ENCODE measurements at places on chromosomes 2 and 18.

DNA sequence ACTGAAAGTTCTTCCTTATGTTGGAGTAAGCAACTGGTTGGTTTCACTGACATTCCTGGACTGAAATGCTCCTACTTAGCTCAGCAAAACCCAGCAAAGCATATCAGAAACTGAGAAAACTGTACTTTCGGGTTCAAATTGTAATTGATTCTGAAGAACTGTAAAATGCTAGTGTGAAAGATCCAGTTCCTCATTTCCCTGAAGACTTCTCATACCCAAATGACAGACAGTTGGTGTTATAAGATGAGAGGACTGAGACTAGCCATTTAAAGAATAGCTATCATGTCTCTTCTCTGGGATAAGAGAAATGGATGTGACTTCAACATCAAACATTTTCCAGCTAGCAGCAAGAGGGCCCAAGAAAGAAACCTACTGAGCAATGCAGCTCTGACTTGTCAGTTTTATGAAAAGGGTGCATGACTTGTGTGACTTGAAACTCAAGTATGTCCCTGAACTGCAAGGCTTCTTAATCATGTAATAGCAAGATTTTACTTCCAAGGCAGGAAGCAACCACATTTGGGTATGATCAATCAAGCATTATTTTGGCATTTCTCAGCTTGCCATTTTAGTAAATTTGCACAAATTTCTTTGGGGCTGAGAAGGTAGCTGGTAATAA, 420.3 kb upstream of the MMADHC start:
- DNase-seq: no peak

DNA sequence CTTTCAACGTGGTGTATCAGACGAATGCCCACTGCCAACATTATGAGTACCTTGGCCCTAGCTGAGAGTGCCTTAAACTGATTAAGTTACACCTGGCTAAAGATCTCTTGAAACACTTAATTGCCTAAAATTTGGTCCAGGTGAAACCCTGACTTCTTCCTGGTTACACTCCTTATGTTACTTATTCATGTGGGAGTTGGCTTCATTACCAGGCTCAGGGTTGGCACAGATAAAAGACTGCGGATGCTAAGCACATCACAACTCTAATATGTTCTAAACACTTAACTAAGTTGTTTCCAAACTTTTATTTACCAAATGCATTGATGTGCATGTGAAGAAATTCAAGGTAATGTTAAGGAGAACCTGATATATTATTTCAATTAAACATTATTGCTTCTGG, 298.9 kb downstream of the TCF4 start:
- DNase-seq: no peak

DNA sequence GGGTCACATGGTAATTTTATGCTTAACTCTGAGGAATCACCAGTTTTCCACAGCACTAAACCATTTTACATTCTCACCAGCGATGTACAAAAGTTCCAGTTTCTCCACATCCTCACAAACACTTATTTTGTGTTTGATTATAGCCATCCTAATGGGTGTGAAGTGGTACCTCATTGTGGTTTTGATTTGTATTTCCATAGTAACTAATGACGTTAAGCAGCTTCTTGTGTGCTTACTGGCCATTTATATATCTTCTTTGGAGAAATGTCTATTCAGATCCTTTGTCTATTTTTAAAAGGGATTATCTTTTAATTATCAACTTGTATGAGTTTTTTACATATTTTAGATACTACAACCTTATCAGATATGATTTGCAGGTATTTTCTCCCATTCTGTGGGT, 42.0 kb downstream of the CCDC150 start:
- no peak for DNase-seq

DNA sequence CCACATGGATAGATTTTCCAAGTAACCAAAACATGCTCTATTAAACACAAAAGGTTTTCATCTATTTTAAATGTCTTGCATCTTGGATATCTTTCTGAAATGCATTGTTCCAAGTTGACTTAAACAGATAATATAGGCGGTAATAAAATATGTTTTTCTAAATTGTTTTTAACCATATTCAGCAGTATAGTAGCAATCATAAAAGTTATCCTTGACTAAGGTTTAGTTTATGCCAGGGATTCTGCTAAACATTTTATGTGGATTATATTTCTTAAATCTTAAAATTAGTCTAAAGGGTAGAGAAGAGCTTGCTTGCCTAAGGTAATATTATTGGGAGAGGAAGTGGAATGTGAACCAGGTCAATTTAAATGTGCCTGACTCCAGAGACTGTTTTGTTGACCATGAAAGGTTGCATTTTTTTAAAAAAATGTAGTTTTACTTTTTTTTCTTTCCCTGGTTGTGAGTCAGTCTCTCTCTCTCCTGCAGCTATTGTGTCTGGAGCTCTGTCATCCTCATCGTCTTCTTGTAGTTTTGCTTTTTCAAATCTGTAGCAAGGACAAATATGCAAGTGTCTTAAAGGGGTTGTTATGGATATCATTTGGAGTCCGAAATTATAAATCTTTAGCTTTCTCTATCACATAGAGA, 309.1 kb upstream of the COL3A1 start:
- peak; percentile 61 for DNase-seq

GRCh38 chr2:8582651-8583399, 99.0 kb upstream of the ID2 start:
- no peak for DNase-seq

GRCh38 chr2:199798831-199799580, 52.0 kb downstream of the FTCDNL1 start:
- peak; percentile 19 for DNase-seq

GRCh38 chr2:205656461-205656860, 25.8 kb upstream of the NRP2 start:
- no peak for DNase-seq

- DNase-seq: no peak
These were observed 103.3 kb downstream of the ALK start for GRCh38 chr2:29817801-29818680.

DNA sequence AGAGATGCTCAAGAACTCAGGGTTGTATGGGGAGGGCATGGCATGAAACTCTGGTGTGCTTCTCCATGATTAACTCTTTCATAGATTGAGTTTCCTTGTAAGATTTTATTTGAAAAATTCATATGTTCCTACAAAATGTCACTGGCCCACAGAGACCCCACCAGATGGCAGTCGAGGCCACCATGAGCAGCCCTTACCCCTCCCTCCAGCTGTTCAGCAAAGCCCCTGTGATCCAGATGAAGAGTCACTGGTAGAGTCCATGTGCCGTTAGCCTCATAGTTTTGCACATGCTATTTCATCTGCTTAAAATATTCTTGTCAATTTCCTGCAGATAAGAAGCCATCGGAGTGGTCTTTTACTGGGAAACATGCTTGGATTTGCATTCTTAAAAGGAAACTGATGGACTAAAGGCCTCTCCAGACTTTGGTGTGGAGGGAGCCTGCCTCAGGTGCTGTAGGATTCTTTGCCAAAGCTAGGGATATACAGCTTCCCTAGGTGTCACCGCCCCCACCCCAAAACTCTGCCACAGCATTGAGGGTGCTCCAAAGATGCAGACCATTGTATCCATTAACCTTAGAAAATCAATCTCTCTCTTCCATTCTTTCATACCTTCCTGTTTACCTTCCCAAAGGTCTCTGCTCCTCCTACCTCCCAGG, 18.8 kb downstream of the ZNF385B start:
- peak; percentile 13 for DNase-seq

GRCh38 chr2:8357738-8358518, 323.9 kb upstream of the ID2 start:
- DNase-seq: no peak

DNA sequence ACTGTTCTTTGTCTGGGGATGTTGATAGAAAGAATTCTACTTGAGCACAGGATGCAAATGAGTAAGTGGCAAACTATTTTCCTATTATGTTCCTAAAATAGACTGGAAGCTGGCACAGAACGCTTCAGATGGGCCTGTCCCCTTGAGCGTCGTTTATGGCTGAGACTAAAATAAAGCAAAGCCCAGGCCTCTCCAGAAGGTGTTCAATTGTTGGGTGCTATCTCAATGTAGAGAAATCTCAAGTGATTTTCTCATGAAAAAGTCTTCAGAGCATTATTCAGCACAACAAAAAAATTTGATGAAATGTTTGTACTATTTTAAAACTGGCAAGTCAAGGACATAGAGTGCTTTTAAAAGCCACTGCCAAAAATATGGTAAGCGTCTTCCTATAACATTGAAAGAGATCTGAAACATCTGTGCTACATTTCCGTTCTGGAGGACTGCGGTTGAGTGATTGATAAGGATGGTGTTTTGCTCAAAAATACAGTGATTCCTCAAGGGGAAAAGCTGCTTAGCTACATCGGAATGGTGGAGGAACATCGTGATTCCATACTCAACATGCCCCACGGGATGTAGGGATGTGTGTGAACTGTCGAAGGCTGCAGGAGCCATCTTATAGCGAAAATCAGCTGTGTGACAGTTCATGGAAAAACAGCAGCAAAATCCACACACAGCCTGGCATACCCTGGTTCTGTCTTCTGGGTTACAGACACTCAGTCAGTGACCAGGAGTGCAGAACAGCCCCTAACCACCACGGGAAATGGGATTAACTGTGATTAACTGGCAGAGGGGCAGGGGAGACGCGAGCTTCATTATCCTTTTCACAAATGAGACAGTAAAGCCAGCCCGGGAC, 10.4 kb upstream of the LRRFIP1 start:
- peak; percentile 80 for DNase-seq

- peak; percentile 60 for DNase-seq
These were observed 13.7 kb upstream of the MMADHC start for GRCh38 chr2:149601141-149601796.

DNA sequence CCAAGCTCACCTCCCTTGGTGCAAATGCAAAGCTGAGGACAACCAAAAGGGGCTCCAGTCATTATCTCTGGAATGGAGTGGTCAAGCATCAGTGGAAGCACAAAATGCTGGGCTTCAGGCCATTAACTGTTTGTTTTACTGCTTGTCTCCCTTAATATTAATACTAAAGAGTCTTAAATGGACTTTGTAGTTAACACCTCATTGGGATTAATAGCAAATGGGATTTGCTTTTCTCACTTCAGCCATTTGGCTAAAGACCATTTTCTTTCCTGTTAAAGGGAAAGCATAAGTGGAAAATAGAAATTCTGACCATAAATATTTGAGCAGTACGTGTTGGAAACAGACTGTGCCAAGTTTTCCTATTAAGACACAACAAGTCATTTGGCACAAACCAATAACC, 154.4 kb downstream of the DNER start:
- DNase-seq: no peak

DNA sequence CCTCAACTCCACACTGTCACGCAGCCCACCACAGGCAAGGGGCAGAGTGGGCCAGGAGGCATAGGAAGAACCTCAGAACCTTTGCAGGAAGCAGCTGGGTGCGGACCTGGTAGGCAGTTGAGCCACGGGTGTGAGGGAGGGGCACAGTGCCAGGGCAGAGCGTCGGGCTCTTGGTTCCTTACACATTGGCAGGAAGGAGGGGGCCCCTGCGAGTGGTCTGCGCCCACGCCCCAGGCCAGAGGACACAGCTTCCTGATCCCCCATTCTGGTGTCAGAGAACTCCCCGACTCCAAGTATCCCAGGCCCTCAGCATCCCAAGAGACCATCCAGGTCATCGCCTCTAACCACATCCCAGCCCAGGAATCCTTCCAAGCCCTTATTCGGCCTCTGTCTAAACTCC, 61.5 kb downstream of the TNS1 start:
- DNase-seq: no peak

DNA sequence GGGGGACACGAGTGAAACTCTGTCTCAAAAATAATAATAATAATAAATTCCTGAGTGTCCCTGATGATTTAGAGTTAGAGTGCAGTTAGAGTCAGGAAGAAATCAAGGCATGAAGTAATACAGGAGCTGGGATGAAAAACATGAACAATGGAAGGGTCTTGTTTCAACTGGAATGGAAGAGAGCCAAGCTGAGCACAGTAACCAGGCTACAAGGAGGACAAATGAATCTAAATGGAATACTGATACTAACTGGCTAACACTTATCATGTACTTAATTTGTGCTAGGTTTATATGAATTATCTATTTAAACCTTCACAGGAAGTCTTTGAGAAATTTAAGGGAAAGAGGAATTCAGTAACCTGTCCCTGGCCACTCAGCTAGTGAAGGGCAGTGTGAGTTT, 38.8 kb upstream of the PSME4 start:
- no peak for DNase-seq

GRCh38 chr2:72263043-72263775, 115.5 kb upstream of the CYP26B1 start:
- DNase-seq: peak; percentile 50

GRCh38 chr2:98656800-98657199, 48.4 kb downstream of the UNC50 start:
- DNase-seq: no peak

- no peak for DNase-seq
These were observed 36.4 kb downstream of the LANCL1 start for GRCh38 chr2:210440206-210440605.

- no peak for DNase-seq
These were observed 94.8 kb downstream of the PPP1R1C start for GRCh38 chr2:182080493-182080892.

GRCh38 chr2:33583194-33583938, 15.7 kb downstream of the FAM98A start:
- DNase-seq: peak; percentile 37

DNA sequence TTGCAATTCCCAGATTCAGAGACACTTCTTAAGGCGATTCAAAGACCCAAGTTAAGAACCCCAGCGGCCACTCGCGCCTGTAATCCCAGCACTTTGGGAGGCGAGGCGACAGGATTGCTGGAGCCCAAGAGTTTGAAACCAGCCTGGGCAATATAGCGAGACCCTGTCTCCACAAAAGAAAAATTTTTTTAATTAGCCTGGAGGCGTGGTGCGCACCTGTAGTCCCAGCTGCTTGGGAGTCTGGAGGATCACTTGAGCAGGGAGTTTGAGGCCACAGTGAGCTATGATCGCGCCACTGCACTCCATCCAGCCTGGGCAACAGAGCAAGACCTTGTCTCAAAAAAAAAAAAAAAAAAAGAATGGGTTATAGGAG, 585 bp upstream of the ANAPC1 start:
- no peak for DNase-seq

DNA sequence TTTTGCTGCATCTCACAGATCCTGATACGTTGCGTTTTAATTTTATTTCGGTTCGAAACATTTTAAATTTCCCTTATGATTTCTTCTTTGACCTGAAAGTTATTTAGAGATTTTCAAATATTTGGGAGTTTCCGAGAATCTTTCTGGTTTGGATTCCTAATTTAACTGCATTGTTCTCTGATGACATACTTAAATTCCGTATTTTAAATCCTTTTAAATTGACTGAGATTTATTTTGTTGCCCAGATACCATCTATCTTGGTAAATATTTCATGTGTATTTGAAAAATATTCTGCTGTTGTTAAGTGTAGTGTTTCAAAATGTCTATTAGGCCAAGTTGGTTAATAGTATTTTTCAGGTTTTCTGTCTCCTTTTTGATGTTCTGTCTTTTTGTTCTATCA, 37.7 kb downstream of the MROH2A start:
- DNase-seq: no peak

GRCh38 chr18:75054046-75054445, 154.9 kb downstream of the PTGR3 start:
- DNase-seq: no peak

DNA sequence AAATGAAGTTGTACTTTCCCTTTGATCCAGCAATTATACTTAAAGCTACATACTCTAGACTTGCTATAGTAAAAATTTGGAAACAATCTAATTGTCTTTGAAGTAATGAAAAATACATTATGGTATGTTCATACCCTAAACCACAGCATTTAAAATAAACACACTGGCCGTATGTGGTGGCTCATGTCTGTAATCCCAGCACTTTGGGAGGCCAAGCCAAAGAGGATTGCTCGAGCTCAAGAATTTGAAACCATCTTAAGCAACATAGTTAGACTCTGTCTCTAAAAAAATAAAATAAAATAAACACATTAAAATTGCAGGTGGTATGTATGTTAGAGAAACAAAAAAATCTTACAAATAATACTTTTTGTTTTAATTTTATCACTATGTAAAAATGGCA, 208.1 kb upstream of the KLHL14 start:
- no peak for DNase-seq
